ENCODE measurements at places on chromosomes 12 and 14.

- no peak for DNase-seq
Observed at GRCh38 chr14:68654471-68654941, 138.4 kb downstream of the ZFP36L1 start.

DNA sequence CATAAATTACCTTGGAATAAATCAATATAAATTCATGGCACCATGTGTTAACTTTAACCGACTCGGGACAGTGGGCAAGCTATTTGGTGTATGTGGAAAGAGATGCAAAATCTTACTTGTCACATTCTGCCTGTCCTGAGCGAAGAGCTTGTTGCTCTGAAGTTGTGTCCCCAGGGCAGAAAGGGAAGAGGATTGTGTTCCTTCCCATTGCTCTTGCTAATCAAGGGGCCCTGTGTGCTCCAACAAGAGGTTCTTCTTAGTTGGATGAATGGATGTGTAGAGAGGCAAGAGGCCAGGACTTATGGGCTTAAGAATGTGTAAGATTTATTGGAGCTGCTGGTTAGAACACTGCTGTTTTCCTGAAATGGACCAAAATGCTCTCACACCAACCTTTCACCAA is 36.5 kb upstream of the FRS2 start:
- DNase-seq, result no peak

DNA sequence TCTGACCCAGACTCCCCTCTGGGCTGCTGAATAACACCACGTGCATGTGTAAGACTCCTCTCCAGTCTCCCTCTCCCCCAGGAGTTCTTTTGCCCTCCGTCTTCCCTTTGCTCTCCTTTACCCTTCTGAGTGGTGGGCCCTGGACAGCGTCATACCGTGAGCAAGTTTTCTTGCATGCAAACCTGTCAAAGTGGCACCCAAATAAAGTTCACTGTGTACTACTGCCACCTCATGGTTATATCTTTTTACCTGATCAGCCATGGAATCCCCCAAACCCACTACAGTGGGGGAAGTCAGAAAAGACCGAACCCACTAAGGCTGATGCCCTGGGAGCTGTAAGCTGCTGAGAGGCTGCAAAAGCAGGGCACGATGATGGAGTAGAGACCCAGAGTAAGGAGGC is 131.1 kb upstream of the VRK1 start:
- DNase-seq, result no peak

DNA sequence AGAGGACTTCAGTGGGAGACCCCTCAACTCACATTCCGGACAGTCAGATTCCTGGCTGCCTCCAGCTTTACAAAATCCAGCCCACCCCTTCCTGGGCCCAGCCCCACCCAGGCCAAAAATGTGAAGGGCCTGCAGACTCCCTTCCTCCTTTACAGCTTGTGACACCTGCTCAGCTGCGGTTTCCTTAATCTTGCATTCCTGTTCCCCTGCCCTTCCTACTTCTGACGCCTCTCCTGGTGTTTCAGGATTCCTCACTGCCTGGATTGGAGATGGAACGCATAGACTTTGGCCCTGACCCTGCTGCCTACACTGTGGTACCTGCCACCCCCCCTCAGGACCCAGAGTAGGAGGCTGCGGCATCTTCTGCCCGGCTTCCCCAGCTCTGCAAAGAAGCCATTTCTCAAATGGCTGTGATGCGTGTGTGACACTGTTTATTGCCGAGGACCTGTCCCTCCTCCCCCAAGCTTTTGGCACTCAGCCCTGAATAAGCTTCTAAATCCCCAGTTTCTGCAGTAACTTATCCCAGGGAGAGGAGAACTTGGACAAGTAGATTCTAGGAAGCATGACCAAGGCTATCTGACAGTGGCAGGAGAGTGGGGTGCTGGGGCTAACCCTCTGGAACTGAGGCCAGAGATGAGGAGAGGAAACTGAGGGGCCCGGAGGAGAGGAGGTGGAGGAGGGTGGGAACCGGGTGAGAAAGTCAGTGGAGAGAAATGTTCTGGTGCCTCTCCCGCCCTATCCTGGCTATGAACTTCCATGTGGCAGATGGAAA is 24.9 kb upstream of the BCDIN3D start:
- no peak for DNase-seq

- DNase-seq, result no peak
Observed at GRCh38 chr14:101944451-101944850, 19.9 kb upstream of the DYNC1H1 start.

- DNase-seq, result no peak
Observed at GRCh38 chr14:96364962-96365361, 1.6 kb downstream of the GSKIP start.

- DNase-seq, result no peak
Observed at GRCh38 chr12:127722611-127723010, 544.4 kb upstream of the TMEM132C start.

- no peak for DNase-seq
Observed at GRCh38 chr12:129790331-129790730, 113.5 kb downstream of the TMEM132D start.

DNA sequence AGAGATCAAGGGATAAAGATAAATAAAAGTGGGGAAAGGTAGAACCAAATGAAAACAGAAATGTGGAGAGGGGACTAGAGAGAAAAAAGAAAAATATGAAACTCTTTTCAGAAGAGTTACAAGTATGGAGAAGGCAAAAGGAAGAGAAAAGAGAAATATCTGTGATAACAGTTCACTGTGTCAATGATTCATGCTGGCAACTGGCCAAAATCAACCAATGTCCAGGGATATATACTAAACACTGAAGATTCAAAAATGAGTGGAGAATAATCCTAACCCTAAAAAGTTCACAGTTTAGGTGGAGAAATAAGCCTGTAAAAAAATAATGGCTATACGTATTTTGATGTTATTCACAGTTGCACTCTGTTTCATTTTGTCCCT is 372.3 kb upstream of the KITLG start:
- no peak for DNase-seq

GRCh38 chr12:85955127-85955526 is 81.0 kb downstream of the NTS start:
- no peak for DNase-seq

DNA sequence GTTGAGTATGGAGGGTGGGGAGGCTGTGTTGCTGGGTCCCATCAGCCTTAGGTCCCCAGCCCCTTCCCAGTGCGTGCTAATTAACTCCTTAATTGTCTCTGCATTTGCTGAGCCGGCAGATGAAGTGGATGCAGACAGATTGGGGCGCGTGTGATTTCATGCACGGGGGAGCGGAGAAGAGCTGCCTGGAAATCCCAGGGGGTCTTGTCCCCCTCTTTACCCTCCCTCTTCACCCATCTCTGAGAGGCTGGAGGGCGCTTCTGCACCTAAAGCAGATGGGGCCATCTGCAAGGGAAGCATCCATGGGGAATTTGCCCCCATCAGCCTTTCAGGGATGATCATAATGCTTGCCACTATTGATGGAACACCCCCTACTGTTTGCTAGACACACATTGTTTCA is 4.4 kb upstream of the ASIC1 start:
- no peak for DNase-seq

GRCh38 chr12:52759695-52760094 is 17.4 kb downstream of the KRT76 start:
- DNase-seq, result no peak

- no peak for DNase-seq
Observed at GRCh38 chr14:79328863-79329262, 882.4 kb downstream of the DIO2 start.

DNA sequence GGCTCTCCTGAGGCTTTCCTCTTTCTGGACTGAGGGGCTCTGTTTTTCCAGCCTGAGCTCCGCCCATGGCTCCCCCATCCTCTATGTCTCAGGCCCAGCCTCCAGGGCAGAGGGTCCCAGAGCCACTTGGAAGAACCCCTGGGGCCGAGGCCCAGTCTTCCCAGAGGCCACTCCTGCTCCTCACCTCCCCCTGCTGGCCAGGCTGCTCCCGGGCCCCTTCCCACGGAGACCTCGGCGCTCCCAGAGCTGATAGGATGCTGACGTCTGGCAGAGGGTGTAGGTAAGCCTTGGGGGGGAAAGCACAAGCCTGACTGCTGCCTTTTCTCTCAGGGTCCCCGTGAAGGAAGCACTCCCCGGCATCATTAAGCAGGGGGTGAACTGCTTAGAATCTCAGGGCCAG is 51.4 kb downstream of the ERH start:
- DNase-seq, result no peak

GRCh38 chr12:48750769-48751356 is 34.4 kb upstream of the CCNT1 start:
- DNase-seq, result no peak

- DNase-seq, result no peak
Observed at GRCh38 chr12:113396200-113396599, 7.5 kb downstream of the SDS start.

DNA sequence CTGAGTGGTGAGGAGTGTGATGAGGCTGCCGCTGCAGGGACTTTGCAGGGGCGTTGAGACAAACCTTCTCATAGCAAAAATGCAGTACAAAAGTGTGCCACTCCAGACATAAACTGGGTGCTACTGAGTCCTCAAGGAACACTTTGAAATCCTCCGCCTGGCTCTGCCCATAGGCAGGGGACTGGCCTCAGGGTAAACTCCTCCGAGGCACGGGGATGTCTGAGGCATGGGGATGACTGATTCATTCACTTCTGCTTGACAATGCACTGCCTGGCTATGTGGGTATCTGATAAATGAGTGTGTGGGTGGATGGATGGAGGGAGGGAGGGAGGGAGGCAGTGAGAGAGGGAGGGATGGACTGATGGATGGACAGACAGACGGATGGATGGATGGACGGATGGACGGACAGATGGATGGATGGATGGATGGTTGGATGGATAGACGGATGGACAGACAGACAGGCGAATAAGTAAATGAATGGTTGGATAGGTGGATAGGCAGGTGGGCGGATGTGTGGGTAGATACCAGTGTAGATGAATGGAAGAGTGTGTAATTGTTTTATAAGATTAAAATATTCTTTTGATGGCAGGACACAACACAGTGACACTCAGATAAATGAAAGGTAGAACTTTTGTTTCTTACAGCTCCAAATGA is 2.1 kb upstream of the BDKRB2 start:
- peak; percentile 21 for DNase-seq

DNA sequence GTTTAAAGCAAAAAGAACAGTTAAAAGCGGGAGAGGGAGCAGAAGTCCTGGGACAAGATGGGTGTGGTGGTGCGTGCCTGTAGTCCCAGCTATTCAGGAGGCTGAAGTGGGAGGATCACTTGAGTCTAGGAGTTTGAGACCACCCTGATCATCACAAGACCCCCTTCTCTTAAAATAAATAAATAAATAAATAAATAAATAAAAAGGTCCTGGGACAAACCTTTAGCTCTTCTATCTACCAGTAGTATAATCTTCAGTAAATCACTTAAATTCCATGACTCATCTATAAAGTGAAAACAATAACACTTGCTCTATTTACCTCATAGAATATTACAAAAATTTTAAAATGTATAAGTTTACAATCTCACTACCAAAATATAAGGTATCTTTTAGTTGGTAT is 5.8 kb downstream of the RACGAP1 start:
- no peak for DNase-seq

DNA sequence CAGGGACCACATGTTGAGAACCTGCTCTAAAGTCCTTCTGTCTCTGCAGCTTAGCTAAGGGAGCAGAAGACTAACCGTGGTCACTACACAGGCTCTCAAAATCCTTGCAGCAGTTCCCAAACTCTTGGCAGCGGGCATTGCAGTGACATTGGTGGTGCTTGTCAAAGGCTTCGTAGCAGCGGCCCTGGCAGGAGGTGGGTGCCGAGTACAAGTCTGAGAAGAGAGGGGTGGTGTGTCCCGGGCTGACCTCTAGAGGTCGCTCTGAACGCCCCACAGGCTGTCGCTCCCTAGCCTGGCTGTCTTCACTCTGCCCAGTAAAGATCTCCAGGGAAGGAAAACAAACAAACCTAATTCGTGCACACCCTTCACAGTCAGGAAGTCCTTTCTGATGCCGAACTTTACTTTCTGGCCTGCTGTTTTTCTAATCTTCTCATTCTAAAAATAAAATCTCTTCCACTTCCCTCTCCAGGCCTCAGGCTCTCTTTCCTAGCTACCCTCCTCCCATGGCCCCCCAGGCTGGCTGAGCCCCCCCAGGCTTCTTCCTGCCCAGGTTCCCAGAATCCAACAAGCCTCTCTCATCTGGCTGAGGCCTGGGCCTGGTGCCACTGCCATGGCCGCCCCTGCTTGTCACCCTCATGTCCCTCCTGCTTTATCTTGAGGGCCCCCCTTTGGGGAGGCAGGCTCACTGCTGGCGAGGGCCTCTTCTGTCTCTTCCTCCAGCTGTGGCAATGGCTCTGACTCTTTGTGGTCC is 7.7 kb downstream of the ENDOU start:
- DNase-seq, result peak; percentile 81

DNA sequence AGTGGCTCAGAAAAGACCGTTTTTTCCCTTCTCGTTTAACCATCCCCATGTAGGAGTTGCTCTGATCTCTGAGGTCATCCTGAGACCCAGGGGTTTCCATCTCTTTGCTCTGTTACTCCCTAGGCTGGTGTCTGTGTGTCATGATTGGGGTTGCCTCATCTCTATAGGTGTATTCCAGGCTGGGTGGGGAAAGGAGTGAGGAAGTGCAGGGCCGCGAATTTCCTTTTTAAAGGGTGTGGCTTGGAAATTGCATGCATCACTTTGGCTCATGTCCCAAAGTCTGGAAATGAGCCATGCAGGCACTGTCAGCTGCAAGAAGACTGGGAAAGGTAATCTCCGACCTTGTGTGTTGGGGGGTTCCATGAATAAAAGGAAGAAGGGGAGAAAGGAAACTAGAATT is 201.9 kb downstream of the AACS start:
- DNase-seq, result no peak

DNA sequence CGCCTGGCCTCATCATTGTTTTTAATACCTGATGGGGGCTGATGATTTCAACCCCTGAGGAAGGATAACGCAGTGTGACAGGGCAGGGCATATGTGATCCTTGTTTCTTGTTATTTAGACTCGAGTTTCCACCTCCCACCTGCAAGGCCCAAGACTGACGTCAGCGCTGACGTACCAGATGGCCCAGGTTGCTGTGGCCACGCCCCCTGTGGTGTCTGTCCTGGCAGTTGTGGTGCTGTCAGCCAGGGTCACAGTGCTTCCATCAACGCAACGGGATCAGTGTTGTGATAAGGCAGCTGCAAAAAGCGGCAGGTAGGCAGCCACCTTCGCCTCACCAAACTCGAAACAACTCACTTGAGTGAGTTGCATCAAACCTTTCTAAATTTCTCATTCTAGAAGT is 18.4 kb downstream of the DDX51 start:
- no peak for DNase-seq

DNA sequence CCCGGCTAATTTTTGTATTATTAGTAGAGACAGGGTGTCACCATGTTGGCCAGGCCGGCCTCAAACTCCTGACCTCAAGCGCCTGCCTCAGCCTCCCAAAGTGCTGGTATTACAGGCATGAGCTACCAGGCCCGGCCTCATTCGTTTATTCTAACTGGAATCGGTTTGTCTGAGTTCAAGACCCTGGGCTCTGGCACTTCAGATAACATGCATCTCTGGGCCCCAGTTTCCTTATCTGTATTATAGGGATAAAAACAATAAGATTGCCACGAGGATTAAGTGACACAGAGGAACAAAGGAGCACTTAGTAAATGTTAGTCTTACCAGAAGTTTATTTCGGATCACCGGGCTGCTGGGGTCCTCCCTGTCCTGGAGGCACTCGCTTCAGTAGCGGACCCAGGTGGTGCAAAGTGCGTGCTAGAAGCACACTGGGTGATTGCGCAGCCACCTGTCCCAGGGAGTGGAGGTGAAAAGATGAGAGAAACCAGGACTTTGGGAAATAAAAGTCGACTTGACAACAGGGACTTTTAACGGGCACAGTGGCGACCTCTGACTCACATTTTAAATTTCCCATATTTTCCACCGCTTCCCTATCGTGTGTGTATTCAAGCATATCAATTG is 37.5 kb downstream of the ACACB start:
- no peak for DNase-seq

Measured in posterior cingulate gyrus (tissue), 11 donors.